A549 treated with ZK216348 at 1 μM for 4 hours (cell line): ENCODE measurements at places on chromosomes 2 and 18. TPM values are rescaled to one million over a fixed set of nuclear protein-coding genes. Genes with fewer than 3 reads are reported as not detected.

Gene ITGA6
- total RNA-seq, result 31.0 to 52.4 TPM (median 47.2 TPM) in 5 replicates

Gene CGREF1
- 5.3 to 8.5 TPM (median 7.8 TPM) in 5 replicates for total RNA-seq

Gene SNRPD1
- 144 to 273 TPM (median 166 TPM) in 5 replicates for total RNA-seq

Gene C2orf92
- 0.54 to 1.1 TPM (median 0.66 TPM) in 5 replicates for total RNA-seq

Gene CPLX4
- not detected in 5 replicates for total RNA-seq

Gene EIF2B4
- 54.9 to 66.2 TPM (median 62.1 TPM) in 5 replicates for total RNA-seq

Gene GPR45
- total RNA-seq, result not detected in 5 replicates

Gene CYP1B1
- total RNA-seq, result 4.3 to 7.6 TPM (median 5.6 TPM) in 5 replicates

Gene TRMT61B
- 11.9 to 16.4 TPM (median 15.5 TPM) in 5 replicates for total RNA-seq

Gene DSG1
- not detected in 5 replicates for total RNA-seq
